ENCODE measurements at places on chromosomes 6 and 20.

GRCh38 chr20:47927944-47928343, 142.7 kb upstream of the SULF2 start:
- DNase-seq = no peak

- no peak for DNase-seq
Measured at GRCh38 chr6:18189196-18189595, 34.0 kb downstream of the KDM1B start.

- DNase-seq = peak; percentile 58
Measured at GRCh38 chr6:2970753-2971419, 481 bp downstream of the SERPINB6 start.

GRCh38 chr6:121093928-121094327, 240.4 kb downstream of the TBC1D32 start:
- DNase-seq = no peak

DNA sequence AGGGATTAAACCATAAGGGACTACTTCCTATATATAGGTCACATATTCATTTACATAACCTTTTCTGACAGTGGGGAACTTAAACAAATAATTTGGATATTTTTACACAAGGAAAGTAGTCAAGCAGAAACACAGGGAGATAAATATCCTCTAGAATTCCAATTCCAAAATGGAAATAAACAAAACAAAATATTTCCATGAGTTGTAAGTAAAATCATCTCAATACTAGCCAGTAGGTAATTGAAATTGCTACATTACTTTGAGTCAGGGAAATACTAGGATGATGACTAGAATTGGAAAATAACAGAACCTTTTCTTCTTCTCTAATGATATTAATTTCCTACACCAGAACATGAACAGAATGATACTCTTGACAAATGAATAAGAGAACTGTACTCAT, 1308.1 kb upstream of the GJE1 start:
- DNase-seq = no peak

DNA sequence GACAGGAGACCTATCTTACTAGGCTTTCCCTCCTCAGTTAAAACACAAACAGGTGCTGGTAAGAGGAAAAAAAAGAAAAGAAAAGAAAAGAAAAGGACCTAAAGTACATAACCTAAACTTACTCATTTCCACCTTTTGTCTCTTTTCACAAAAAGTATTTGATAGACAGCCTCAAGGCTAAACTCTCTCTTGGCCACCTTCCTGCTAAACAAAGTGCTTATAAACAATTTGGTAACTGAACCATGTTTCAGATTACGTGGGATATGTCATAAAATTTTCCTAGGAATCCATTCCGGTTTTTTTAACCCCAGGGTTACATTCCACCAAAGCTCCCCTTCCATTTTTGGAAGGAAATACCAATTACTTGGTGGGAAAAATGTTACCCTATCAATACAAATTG, 109.0 kb downstream of the PRND start:
- no peak for DNase-seq

DNA sequence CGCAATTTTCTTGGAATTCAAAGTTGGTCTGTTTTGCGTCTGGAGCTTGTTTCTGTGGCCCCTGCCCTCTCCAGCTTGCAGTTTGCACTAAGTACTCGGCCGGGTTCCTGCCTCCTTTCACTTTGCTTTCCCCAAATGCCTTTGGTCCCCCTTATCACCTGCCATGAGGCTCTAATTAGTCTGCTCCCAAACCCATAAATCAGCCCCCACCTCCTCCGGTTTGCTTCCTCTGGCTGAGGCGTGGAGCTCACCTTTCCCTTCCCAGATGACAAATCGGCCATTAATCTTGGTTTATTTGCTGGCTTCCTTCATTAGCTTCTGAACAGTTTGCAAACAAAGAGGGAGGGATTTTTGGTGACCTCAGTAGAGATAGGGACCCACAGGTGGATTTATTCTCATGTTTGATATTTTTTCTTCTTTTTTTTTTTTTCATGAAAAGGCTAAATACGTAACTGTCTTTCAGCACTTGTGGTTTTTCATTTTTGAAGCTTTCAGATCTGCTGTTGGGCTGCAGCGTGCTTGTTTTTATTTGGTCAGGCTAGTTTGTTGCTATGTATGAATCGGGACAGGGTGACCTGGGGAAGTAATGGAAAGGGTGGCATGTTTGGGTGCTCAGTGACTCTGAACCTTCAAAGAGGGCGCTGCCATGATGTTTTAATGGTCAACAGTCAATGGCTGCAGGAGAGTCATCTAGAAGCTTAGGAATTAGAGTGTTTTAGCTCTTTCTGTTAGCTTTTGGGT, 121.7 kb upstream of the JAG1 start:
- DNase-seq = no peak

DNA sequence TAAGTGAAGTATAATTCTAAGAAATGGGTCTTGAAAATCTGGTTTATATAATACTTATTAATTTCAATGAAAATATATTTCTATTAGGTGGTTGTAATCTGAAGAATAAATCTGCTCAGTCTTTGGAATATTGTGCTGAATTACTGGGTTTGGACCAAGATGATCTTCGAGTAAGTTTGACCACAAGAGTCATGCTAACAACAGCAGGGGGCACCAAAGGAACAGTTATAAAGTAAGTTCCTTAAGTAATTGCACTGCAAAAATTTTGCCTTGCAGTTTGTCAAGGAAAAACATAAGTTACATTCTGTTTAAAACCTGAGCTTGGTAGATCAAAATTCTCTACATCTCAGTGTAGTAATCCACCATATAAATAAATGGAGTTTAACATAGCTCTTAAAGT, 106.0 kb downstream of the MYO6 start:
- DNase-seq = peak; percentile 42

GRCh38 chr6:24666097-24666640, 530 bp downstream of the TDP2 start:
- DNase-seq = peak; percentile 57

- peak; percentile 31 for DNase-seq
Measured at GRCh38 chr6:117072134-117072533, 193.2 kb upstream of the VGLL2 start.

DNA sequence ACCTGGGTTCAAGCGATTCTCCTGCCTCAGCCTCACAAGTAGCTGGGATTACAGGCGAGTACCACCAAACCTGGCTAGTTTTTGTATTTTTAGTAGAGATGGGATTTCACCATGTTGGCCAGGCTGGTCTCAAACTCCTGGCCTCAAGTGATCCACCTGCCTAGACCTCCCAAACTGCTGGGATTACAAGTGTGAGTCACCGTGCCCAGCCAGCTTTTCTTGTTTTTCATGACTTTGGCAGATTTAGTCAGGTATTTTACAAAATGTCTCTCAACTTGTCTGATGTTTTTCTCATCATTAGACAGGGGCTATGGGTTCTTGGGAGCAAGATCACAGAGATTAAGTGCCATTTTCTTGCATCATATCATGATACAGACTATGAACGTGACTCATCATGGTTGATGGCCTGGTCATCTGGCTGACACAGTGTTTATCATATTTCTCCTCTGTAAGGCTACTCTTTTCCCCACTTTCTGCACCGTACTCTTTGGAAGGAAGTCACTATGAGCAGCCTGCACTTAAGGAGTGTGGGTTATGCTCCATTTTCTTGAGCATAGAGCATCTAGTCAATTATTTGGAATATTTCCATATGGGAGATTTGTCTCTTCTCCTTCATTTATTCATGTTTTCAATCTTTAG, 67.8 kb downstream of the RNF182 start:
- DNase-seq = no peak

- no peak for DNase-seq
Measured at GRCh38 chr6:151016107-151016506, 150.6 kb downstream of the MTHFD1L start.

GRCh38 chr6:145627451-145627850, 107.9 kb downstream of the EPM2A start:
- DNase-seq = no peak

GRCh38 chr6:90186637-90187371, 109.8 kb downstream of the BACH2 start:
- DNase-seq = no peak

GRCh38 chr6:21202521-21202920, 391.0 kb upstream of the SOX4 start:
- no peak for DNase-seq

- DNase-seq = peak; percentile 31
Measured at GRCh38 chr6:11702500-11703130, 76.0 kb downstream of the ADTRP start.

- peak; percentile 41 for DNase-seq
Measured at GRCh38 chr6:158031381-158032353, 50.0 kb downstream of the SYNJ2 start.

- no peak for DNase-seq
Measured at GRCh38 chr6:106206905-106207304, 118.7 kb downstream of the ATG5 start.

DNA sequence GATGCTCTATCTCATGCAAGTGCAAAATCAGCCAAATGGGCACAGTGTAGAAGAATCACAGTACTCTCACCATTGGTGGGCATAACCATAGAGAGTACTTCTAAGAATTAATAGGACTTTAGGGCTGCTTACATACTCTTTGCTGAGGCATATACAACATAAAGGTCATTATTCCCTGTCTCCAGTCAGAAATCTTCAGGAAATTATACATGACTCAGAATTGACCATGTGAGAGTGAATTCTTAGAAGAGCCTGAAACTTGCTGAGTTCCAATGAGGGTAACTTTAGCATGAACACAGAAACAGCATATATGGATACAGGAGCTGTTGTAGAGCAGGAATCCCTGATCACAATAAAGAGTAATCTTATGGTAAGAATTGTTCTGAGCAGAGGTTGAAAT, 498.7 kb downstream of the TENT5A start:
- DNase-seq = no peak

DNA sequence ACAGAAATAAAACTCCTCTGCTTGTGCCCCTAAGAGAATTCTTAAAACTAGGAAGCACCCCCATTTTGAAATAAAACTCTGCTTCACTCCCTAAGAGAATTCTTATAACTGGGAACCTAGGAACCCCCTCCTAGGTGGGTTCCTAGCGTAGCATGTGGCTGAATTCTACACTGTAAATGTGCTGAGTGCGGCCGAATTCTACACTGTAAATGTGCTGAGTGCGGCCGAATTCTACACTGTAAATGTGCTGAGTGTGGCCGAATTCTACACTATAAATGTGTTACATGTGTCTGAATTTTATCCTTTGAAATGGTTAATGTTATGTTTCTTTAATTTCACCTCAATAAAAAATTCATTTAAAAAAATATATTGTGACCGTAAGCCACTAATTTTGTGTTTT, 79.3 kb downstream of the PSMB1 start:
- DNase-seq = no peak

DNA sequence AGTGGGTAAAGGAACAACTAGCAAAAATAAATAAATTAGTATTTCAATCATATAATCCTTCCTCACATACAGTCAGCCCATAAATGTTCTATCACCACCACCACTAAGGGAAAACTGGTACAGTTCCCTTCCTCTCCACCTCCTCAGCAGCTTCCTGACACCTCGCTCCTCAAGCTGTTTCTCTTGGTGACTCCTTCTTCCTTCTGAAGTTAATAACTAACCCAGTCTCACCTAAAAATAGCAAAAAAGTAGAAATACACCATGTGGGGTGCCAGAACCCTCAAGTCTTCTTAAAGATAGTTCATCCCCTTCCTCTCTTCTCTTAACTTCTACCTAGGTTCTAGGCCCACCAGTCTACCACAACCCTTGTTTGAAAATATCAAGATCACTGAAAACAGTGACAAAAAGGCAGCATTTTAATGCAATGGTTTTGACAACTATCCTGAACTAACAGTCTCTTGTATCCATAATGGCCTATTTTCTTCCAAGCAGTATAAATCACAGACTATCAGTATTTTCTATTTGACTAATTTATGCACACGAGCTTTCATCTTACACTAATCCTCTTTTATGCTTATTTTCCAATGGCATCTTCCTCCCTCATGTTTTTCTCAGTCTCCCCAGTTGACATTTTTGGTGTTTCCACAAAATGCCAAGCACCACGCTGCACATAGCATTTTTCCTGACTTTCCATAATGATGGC, 85.5 kb downstream of the KHDC1L start:
- no peak for DNase-seq

GRCh38 chr6:128519931-128520435, 416 bp downstream of the PTPRK start:
- DNase-seq = no peak

- no peak for DNase-seq
Measured at GRCh38 chr6:138101946-138102731, 5.1 kb downstream of the PERP start.

DNA sequence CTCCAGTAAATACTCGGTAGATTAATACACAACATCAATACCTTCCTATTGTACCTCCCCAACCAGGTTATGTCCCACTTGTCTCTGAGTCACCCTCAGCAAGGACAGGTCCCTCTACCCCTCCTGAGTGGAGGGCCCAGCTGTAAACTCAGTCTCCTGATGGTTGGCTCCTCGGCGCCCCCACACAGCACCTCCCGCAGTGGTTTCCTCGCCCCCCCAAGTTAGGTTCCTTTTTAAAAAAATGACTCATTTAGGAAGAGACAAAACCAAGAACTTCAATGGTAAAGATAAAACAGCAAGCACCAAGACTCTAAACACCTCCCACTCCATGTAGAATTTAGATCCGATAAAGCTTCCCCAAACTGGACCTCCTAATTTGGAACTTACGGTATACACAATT, 83.5 kb downstream of the TRERF1 start:
- no peak for DNase-seq

GRCh38 chr6:107753778-107754177, 70.3 kb downstream of the SCML4 start:
- no peak for DNase-seq

- no peak for DNase-seq
Measured at GRCh38 chr6:151140767-151141166, 99.0 kb upstream of the AKAP12 start.

DNA sequence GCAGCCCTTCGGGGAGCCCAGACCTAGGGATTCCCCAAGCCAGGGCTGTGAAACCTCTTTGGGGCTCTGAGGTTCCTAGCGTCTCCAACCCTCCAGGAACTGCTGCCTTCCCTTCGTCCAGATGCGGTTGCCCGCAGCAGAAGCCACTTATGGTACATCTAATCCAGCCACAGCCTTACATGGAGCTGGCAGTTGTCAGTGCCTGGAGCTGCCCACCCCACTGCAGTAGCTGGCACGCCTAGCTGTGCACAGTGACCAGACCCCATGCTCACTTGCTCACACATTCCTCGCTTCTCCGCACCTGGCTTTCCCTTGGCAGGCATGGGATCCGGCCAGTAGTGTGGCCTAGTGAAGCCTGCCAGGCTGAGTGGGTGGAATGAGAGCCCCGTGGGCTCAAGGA, 547.6 kb downstream of the TBC1D32 start:
- DNase-seq = no peak

DNA sequence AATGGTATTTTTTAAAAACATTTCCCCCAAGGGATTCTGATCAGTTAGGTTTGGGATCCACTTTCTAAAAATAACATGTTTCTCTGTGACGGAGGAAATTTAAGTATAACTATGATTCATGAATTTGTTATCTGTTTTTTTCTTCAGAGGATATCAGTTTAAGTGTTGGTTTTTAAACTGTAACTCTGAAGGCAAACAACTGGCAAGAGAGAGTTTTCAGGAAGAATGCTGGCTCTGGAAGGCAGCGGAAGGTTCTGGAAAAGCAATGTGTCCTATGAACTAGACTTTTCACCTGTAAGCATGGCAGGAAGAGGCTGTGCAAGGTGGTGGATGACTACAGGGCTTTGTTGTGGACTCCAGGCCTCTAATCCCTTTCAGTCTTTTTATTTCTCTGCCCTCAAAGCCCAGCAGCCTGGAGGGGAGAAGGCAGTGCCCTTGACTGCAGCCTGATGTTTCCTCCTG, 153.1 kb downstream of the GMPR start:
- no peak for DNase-seq

- no peak for DNase-seq
Measured at GRCh38 chr20:11702721-11703518, 214.8 kb upstream of the BTBD3 start.

GRCh38 chr6:44733126-44733525, 345.6 kb downstream of the CDC5L start:
- DNase-seq = no peak
